ENCODE measurements at places on chromosomes 13 and 19.

- DNase-seq: no peak
Observed at GRCh38 chr13:73168226-73168952, 109.6 kb downstream of the KLF5 start.

GRCh38 chr19:18232540-18233223, 6.4 kb upstream of the PDE4C start:
- DNase-seq: no peak

- no peak for DNase-seq
Observed at GRCh38 chr19:34325981-34326787, 38.8 kb upstream of the GPI start.

- DNase-seq: no peak
Observed at GRCh38 chr13:68076046-68076445, 845.9 kb upstream of the PCDH9 start.

GRCh38 chr13:111370570-111371535, 50.4 kb downstream of the TEX29 start:
- DNase-seq: no peak

GRCh38 chr19:10419646-10420443, 493 bp upstream of the PDE4A start:
- DNase-seq: no peak

GRCh38 chr13:110915874-110916206, 971 bp upstream of the ANKRD10 start:
- DNase-seq: no peak

DNA sequence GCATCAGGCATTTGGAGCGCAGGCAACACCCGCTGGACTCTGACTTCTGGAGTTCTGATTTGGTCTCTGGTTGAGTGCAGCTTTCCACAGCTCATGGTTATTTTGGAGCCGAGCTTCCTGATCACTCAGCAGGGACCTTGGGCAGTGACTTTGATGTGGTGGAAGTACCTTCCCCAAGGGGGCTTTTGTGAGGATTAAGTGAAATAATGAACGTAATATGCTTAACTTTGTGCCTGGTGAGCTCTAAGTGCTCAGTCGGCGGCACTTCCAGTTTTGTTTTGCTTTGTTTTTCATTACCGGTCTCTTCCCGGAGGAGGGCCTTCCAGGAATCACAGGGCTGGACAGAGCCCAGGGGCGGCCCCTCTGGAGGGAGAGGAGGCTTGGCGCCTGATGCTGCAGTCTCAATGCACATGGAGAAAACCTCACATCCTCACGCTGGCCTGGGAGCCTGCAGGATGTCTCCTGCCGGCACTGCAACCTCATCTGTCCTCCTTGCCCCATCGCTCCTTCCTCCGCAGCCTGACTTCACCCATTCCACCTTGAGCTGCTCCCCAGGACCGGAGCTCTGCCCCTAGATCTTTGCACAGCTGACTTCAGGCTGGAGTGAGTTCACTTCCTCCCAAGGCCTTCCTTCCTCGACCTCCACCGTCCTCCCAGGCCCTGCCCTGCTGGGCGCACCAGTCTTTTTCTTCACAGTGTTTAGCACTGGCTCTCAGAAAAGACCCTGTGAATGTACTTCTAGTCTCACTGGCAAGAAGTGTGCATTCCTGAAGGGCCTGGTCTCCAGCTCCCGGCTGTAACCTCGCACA, 1.5 kb downstream of the PLEKHF1 start:
- DNase-seq: no peak

DNA sequence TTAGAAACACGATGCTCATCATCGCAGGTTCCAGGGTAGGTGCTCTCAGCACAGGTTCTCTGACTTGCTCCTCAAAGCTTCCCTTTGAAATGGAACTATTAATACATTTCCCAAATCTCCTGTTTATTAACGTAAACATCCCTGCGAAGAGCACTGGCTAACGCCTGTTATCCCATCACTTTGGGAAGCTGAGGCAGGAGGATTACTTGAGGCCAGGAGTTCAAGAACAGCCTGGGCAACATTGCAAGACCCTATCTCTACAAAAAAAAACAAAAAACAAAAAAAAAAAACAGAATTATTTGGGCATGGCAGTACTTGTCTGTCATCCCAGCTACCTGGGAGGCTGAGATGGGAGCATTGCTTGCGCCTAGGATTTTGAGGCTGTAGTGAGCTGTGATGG, 18.7 kb downstream of the CEACAM16 start:
- no peak for DNase-seq

DNA sequence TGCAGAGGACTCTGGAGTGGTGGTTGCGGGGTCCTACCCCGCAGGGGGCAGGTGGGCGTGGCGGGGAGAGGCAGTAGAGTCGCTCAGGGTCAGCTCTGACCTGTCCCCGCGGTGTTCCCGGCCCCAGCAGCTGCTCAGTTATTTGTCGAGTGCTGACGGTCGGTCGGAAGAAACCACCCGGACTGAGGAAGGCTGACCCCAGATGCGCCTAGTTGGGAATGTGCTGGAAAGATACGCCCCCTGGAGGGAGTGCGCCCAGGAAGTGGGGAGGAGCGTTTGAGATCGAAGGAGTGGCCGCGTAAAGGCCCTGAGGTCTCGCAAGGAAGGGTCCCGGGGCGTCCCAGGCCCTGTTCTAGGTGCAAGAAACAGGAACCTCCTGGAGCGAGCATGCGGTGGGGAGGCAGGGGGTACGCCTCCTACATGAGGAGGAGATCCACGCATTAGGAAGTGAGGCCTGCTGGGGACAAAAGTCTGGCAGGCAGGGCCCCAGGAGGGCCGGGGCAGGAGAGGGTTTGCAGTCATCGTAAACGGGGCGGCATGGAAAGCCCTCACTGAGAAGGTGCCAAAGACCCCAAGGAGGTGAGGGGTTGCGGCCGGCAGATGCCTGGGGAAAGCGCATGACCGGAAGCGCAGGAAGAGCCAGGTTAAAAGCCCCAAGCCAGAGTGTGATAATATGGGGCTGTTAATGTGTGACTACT, 9.2 kb downstream of the CCDC8 start:
- no peak for DNase-seq

GRCh38 chr19:12779162-12779993, 4.0 kb upstream of the HOOK2 start:
- DNase-seq: no peak

DNA sequence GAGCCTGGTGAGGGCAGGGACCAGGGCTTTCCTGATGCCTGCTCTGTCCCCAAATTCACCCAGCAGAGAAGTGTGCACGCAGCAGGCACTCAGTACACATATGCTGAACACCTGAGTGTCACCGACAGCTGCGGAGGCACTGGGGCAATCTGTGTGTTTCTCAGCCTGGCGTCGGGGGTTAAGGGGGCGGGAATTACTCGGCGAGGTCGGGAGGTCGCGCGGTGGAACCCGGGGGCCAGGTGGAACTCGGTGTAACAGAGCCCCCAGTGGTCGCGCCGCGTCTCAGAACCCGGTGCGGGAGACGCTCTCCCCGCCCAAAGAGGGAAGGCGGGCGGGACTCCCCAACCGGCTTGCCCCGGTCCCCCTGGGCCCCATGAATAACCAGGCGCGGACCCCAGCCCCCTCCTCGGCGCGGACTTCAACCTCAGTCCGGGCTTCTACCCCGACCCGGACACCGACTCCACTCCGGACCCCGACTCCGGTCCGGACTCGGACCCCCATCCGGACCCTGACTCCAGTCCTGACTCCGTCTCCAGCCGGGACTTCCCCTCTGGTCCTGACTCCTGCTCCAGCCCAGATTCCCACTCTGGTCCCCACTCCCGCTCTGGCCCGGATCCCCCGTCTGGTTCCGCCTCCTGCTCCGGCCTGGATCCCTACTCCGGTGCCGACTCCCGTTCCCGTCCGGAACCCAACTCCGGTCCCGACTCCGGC, at the start of gene SELENOV:
Gene SELENOV, plus strand, starts transcription at position 300 of the 711 bp plus-strand sequence. Its CDS starts 74 bp downstream, at position 374.
- no peak for DNase-seq

DNA sequence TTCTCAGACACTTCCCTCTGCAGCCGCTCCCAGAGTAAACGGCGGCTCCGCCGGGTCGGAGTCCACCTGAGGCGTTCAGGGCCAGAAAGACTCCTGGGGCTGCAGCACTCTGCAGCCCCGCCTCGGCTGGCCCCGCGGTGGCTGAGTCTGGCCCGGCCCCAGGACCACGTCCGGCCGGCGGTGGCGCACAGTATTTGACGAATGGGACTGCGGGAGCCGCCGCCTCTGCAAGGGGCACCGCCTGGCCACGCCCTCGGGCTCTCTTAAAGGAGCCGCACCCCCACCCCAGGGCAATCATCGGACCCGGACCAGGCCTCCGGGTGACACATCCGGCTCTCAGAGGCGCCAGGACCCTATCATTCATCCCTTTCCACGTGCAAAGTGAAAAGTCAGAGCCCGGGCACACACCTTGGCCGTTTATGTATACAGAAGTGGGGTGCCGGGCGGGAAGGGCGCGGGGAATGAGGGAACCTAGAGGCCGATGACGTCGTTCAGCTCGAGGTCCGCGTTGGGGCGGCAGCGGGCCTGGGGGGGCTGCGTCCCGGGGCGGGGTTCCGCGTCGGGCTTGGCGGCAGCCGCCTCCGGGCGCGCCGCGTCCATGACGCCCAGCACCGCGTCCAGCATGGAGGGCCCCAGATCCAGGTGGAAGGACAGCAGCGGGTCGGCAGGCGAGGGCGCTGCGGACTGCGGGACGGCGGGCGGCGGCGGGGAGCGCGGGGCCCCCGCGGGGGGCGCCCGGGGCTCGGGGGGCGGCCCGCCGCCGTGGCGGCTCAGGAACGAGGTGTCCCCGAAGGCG, 1.2 kb upstream of the LENG9 start:
- DNase-seq: peak; percentile 51

- no peak for DNase-seq
Observed at GRCh38 chr19:18390065-18390907, 4.3 kb downstream of the GDF15 start.

GRCh38 chr13:50090211-50090610, 75.0 kb downstream of the KCNRG start:
- no peak for DNase-seq

DNA sequence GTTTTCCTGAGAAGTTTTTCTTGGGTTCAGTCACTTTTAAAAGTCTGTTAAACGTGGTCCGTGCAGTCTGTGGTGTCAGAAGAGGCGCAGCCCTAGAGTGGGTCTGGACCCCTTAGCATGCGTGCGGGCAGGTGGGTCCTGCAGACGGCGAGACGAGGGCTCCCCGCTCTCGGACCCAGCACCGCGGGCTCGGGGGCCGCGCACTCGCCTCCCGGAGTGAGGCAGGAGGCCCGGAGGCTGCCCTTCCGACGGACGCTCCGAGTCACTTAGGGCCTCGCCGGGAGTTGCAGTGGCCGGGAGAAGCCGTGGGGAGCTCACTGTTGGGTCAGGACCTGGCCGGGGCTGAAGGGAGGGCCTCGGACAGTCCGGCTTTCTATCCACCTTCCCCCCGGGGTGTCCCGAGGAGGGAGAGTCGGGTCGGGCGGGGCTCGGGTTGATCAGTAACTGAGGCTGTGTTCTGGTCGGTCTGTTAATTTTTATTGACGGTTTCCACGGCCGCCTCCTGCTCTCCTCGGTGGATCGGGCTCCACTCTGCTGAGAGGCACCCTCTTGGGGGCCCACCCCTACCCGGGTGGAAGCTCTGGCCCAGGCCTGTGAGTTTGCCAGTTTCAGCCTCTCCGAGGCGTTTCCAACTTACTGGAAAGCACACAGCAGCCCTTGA, 1.3 kb downstream of the PTBP1 start:
- DNase-seq: no peak

GRCh38 chr19:6720369-6721137, at the start of gene C3:
Gene C3, minus strand, starts transcription at chr19:6720650. Its CDS starts 61 bp downstream, at chr19:6720589.
- no peak for DNase-seq

DNA sequence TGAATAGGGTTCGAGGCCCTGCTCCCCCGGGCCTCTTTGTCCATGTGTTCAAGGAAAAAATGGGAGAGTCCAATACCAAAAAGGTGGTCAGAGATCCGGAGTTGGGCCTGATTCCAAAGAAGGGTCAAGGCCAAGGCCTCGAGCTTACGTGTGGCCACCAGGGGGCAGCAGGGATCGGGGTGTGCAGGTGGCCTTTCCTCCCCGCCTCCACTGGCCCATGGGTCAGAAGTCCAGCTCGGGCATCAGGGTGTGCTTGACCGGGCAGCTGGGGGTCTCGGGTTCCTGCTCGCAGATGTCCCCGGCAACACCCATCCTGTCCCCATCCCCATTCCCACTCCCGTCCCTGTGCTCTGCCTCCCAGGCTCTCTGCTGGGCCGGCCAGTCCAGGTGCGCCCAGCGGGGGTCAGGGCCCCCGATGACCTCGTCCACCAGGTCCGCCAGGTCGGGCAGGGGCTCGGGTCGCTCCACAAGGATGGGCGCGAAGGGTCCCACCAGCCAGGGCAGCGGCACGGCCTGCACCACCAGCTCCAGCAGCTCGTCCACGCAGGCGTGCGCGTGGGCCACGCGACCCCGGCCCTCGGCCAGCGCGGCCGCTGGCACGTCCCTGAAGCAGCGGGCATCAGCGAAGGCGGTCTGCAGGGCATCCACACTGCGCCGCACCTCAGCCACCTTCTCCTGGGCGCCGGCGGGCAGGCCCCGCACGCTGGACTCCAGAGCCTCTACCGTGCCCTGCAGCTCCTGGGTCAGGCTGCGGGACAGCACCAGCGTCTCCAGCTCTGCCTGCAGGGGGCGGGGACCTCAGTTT, 5.2 kb upstream of the PLIN4 start:
- no peak for DNase-seq

- DNase-seq: no peak
Observed at GRCh38 chr19:41821003-41821735, 23.3 kb downstream of the LYPD4 start.

DNA sequence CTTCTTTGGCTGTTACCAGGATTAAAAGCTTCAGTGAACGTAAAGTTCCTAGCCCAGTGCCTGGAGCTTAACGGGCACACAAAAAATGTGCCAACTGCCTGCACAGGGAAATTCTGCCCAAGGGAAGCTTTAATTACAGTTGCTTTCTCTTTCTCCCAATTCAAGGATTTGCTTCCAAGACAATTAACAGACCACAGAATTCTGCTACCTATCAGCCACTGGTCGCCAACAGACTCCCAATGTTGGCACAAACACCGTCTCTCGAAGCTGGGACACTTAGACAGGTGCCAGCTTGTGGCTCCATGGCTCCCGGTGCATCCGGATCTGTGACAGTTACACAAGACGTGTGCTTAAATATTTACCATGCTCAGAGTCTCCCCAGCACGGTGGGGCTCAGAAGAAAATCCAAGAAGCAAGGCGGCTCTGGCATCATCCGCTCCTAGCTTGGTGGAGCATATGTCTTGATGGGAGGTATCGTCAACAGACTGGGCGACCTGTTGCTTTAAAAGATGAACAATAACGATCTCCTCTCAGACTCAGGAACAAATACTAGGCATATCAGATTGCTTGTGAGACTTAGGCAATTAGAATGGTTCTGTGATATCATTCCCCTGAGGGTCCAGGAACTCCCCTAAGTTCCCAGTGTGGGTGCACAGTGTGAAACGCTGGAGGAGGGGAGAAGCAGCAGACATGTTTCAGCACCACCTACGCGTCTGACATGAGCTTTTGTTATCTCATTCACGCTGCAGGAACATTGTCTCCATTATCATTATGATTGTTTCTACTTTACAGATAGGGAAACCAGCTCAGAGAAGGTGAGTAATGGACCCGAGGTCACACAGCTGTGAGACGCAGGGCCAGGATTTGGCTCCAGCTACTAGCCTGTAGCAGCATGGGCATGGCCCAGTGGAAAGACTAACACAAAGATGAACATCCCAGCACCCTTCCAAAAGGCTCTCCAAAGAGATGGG, 61.6 kb downstream of the ALOX5AP start:
- DNase-seq: no peak

DNA sequence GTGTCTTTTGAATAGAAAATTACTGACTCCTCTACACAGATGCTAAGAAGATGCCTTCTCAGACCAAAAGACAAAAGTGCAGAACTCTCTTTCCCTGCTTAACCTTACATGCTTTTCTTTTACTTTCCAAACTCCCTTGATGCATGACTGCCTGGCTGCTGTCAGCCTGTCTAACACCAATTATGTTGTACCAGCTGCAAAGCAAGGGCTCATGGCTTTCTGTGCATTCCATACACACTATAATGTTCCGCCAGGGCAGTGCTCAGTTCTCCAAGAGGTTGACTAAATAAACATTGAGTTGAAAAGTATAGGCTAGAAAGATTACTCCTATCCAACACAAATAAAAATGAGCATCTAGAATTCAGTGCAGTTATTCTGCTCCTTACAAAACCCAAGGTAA, 330.4 kb upstream of the NBEA start:
- no peak for DNase-seq

Measured in activated CD8-positive, alpha-beta memory T cell treated with anti-CD3 and anti-CD28 coated beads for 1 hour (primary cell).